ENCODE measurements at places on chromosomes 7 and 10.

DNA sequence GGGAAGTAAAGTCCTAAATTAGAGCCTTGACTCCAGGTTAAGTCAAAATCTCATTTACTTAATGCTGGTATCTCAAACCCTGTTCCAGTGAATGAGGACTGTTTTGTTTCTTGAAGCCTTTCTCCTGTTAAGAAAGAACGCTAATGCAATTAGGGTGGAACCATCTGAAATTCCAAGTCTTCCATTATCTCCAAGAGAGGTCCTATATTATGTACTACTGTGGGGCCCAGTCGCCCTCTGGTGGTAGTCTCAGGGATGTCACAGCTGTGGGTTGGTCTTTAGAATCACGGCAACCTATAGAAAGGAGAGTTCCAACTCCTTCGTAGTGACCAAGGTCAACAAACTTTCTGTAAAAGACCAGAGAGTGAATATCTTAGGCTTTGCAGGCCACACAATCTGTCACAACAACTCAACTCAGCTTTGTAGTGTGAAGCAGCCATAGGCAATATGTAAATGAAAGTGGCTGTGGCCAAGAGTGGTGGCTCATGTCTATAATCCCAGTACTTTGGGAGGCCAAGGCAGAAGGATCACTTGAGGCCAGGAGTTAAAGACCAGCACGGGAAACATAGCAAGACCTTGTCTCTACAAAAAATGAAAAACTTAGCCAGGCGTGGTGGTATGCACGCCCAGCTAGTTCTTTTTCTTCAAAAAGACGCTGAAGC lies 9.3 kb downstream of the RPP38 start:
- DNase-seq, result peak; percentile 65

- DNase-seq, result peak; percentile 43
These were observed 21.7 kb downstream of the ZCWPW1 start for GRCh38 chr7:100406767-100407166.

DNA sequence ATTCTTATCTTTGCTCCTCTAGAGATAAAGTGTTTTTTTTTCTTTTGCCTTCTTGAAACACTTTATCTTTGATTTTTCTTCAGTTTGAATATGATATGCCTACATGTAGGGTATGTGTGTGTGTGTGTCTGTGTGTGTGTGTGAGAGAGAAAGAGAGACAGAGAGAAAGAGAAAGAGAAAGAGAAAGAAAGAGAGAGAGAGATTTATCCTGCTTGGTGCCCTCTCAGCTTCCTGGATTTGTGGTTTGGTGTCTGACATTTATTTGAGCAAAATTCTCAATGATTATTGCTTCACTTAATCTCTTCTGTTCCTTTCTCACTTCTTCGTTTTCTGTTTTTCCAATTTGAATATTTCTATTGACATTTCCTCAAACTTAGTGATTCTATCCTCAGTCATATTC lies 60.3 kb downstream of the RAB18 start:
- no peak for DNase-seq

GRCh38 chr7:43753843-43754242 lies 4.6 kb upstream of the BLVRA start:
- no peak for DNase-seq

DNA sequence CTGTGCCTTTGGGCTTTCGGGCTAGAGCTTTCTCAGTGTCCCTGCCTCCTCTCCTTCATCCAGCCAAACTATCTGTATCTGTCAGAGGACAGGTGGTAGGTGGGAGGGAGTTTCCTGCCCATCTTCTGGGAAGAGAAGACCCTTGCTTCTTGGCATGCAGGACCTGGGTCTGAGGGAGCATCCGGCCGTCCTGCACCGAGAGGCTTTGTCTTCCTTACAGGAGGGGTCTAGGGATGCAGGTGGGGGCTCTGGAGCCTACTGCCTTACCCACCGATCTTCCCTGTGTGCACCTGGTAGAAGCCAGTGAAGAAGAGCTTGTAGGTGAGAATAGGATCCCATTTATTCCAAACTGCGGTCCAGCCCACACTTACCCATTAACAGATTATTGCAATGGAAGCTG lies 5.8 kb upstream of the KLF6 start:
- no peak for DNase-seq

DNA sequence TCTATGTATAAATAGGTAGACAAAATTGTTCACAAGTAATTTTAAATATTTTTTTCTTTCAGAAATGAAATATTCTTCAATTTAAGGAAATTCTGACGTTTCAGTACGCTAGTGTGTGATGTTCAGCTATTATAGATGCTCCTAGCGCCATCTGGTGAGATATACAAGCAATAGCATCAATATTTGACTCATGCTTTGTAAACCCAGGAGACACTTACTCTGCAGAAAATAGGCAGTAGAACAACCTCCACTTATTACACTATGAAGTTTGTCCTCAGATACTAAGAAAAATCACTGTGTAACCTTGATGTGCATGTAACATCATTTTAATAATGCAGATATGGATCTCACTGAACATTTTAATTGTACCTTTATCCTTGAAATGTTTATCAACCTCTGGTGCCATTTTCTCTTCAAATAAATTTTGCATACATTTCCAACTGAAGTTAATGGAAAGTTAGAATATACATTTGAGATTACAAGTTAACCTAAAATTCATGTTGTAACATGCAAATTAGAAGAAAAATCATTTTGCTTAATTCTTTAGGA lies 151.5 kb upstream of the FAM3C start:
- DNase-seq, result peak; percentile 53

- peak; percentile 40 for DNase-seq
These were observed 426 bp downstream of the SYPL1 start for GRCh38 chr7:106111655-106112117.

GRCh38 chr10:6135039-6135438 lies 46.2 kb downstream of the RBM17 start:
- no peak for DNase-seq

GRCh38 chr7:50792342-50793119 lies 9.8 kb upstream of the GRB10 start:
- DNase-seq, result peak; percentile 71

- no peak for DNase-seq
These were observed 7.4 kb upstream of the RAMP3 start for GRCh38 chr7:45150199-45150598.

GRCh38 chr10:125646311-125646710 lies 36.7 kb downstream of the TEX36 start:
- DNase-seq, result no peak

- DNase-seq, result no peak
These were observed 891 bp upstream of the WAPL start for GRCh38 chr10:86522510-86522855.
